ENCODE measurements at places on chromosomes 5 and 9.

DNA sequence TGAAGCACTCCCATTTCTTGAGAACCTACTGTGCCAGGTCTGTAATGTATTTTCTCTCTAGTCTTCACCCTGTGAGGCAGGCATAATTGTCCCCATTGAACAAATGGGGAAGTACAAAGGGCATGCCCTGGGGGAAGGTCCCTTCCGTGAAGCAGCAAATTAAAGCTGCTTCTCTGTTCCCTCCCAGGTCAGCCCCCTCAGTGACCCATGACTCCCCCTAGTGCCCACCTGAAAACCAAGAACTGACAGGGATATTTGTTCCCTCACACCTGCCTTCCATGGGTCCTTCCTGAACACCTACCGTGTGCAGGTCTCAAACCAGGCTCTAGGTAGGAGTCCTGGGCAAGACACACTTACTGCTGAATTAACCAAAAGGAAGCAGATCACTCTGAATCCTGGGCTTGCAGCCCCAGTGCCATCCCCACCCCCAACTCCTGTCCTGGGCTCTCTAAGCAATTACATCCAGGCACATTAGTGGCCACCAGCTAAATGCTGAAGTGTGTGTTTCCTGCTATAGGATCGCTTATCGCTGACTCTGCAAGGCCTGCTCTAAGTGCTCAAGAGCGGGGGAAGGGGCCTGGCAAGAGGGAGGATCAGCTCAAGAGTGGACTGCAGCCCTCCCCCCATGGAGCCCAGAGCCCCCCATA is 254.8 kb downstream of the CDK5RAP2 start:
- no peak for DNase-seq

GRCh38 chr5:177472460-177473442 is 683 bp downstream of the DBN1 start:
- DNase-seq, result no peak

DNA sequence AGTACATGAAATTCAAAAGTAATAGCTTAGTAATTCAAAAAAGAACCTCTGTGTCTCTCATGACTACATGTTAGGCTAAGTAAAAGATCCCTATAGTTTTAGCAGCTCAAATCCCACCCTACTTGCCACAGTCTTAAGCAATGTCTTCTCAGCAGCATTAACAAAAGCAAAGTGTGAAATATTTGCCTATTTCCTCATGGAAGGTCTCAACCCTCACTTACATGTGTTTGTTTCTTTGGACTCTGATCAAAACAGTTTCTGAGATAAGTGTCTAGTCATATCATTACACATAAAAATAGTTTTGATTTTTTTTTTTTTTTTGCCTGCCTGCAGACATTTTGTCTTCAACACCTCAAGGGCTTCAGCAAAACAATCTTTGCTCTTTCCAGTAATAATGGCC is 310.5 kb downstream of the CETN3 start:
- no peak for DNase-seq

- no peak for DNase-seq
Observed at GRCh38 chr5:20420991-20421595, 433.1 kb upstream of the CDH18 start.

DNA sequence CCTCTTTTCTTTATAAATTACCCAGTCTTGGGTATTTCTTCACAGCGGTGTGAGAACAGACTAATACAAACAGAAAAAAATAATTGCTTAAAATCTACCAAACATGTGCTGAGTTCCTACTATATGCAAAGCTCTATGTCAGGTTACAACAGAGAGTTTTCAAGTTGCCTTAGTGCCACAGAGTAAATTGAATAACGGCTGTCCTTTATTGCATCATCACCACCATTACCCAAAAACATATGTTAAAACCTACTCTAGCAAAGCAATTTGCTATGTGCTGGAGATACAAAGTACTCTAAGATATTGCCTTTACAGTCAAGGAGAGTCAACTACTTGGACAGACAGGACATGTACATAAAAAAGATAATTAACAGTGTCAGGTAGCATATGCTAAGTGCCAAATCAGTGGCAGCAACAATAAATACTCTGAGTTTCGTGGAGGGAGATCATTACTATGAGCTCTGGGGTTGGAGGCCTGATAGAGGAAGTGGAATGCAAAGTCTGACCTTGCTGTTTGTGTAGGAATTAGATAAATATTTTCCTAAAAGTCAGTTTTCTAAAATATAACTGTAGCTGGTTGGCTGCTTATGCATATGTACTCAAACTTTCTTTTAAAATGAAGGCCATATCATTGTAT is 1058.7 kb upstream of the WWC1 start:
- DNase-seq, result no peak

GRCh38 chr9:113886466-113886865 is 10.4 kb downstream of the ZNF618 start:
- DNase-seq, result no peak

GRCh38 chr9:133563291-133563796 is 28.8 kb downstream of the ADAMTSL2 start:
- no peak for DNase-seq

DNA sequence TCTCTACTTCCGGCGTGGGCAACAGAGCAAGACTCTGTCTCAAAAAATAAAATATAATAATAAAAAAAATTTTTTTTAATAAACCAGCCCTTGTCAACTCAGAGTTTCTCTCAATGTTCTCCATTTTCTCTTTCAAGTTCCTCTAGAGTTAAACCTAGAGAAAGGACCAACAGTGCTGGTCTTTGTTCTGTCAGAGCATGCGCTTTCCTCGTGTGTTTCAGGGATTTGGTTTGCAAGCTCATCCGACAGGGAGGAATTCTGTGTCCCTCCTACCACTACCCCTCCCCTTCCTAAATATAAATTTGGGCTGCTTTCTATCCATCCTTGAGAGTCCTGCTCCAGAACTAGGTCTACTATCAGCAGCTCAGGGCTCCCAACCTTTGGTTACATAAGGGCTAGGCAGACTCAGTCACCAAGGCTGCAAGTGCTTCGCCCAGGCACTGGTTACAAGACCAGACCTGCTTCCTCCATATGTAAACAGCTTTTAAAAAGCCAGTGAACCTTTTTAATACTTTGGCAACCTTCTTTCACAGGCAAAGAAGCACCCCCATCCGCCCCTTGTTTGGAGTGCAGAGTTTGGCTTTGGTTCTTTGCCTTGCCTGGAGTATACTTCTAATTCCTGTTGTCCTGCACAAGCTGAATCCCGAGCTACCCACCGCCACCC is 13.5 kb downstream of the SETX start:
- no peak for DNase-seq

DNA sequence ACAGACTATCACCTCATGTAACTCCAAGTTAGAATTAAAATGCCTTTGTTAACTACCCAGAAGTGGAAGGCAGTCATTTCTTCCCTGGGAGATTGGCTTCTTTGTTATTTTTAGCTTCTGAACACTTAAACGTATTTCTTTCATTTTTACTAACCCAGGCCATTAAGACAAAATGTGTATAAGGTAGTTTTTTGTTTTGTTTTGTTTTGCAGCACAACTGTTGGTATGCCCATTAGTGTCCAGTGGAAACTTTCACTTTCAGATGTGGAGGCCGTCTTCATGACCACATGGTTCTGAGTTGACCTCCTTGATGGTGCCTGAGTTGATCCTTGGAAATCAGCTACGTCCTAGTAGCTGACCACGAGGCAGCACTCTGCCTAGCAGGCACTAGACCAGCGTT is 264.6 kb upstream of the ZNF608 start:
- DNase-seq, result no peak

GRCh38 chr9:71683598-71684235 is 84.6 kb downstream of the CEMIP2 start:
- DNase-seq, result no peak

DNA sequence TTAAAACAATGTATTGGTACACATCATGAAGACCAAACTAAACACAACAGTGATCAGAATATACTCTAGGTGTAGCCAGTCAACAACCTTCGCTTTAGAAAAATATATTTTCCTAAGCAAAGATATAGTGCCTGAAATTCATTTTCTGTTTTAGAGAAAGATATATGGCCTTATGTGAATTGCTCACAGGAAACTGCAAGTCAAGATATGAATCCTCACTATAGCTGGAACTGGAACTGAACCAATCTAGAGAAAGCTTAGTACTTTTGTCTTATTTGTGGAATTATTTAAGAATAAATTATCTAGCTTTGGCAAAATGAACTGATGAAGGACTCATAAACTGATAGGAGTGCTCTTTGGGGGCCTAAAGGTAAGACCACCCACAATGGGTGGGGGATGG is 27.3 kb downstream of the GZMK start:
- no peak for DNase-seq
